Stimulated activated CD4-positive, alpha-beta T cell treated with anti-CD3 and anti-CD28 coated beads, TNF-alpha, amount 100 ng/mL, for 48 hours (primary cell): ENCODE measurements at places on chromosomes 3 and 15.

DNA sequence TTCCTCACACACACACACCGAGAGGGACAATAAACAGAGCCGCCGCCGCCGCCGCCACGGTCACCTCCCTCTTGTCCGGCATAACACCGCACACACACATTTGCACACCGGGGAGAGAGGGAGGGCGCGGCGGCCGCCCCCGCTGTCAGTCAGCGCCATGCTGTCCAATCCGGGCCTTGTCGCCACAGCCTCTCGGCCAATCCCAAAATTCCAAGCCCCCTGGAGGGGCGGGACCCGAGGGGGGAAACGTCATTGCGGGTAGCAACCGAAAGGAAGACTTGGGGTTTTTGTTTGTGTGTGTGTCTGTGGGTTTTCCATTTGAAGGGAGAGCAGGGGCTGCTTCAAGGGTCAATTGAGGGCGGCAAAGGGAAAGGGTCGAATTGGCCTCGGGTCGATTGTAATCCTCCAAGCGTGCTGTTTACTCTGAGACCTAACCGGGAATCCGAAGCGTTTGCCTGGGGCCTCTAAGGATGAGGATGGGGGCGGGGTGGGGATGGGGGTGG, at the start of gene TOP2B:
Gene TOP2B (minus strand): TSS at position 96 of the 503 bp plus-strand sequence. CDS start 610 bp downstream, outside the sequence.
- DNase-seq = peak; percentile 88

DNA sequence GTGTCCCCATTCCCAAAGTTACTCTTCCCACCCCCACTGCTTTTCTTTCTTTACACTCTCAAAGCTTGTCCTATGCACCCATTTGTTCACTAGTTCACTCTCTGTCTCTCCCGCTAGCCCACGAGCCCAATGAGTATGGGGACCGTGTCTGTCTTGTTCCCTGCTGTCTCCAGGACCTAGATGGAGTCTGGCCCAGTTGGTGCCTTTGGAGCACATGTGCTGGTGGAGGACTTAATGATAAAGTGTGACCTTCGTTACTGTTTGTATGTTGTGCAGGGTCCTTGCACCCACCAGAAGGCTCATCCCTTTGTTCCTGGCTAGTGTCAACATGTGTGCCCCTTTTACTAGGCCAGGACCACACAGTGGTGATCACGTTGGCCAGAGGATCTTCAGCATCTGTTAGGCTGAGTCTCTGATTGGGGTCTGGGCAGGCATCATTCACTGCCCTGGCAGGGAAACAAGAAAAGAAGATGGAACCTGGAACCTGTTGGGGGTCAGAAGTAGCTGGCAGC, 7.4 kb downstream of the CISH start:
- no peak for DNase-seq

GRCh38 chr3:147924755-147925154, 515.6 kb downstream of the ZIC1 start:
- DNase-seq = no peak

DNA sequence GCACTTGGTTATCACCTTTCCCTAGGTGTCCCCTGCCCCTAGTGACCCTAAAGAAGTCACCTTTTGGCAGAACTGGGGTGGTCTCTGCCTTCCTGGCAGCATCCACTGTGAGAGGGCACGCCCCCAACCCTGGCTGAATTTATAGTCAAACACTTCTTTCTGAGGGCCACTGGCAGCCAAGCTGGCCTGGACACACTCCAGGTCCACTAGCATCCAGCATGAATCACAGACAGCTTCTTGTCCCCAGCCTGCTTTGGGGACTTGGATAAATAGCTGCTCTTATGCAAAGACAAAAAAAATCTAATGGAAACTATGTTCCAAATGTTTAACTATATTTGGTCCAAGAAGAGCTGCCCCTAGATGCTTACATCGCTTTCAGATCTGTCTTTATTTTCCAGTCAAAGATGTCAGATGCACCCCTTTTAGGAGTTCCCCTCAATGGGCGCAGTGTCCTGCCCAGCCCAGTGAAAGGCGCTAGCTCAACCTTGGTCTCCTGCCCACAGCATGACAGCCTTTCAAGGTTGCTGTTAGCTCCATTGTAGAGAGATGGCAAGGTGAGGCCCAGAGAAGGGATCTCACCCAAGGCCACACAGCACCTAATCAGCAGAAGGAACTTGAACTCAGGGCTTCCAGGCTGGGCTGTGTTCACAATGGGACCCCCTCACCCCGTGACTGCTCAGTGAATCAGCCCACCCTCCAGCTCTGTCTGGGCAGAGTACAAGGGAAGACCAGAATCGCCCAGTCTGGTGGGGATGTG, 7.0 kb downstream of the RASL12 start:
- DNase-seq = no peak

GRCh38 chr3:173128633-173129032, 12.4 kb downstream of the SPATA16 start:
- no peak for DNase-seq
